Esophagus squamous epithelium (tissue), 5 donors: ENCODE measurements at places on chromosomes 1 and 21.

DNA sequence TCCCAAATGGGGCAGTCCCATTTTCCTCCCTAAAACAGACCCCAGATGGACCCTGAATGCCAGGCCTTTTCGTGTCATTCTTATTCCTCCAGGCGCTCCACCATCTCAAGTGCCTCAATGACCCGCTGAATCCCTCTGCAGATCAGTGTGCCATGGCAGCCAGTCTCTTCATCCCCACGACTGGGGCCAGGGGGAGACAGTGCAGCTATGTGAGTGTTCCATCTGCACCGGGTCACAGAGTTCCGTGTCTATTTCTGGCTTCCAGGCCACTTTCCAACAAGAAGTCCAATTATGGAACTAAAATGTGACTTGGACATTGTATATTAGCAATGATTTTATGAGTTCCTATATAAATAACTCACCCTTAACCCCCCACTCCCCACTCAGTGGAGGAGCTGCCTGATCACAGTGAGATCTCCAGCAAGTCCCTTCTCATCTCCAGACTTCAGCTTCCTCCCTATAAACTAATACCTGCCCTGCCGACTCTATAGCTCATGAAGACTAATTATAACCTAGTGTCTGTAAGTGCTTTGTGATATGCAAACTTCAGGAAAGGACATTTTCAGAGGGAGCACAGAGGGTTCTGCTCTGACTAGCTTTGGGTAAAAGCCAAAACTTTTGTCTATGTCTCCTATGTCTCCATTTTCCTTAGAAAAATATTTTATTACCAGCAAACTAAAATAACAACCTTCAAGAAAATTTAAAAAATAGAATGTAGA lies 56.3 kb upstream of the NFASC start:
- no peak for DNase-seq

GRCh38 chr1:20216574-20216973 lies 30.3 kb upstream of the PLA2G2C start:
- DNase-seq: no peak

DNA sequence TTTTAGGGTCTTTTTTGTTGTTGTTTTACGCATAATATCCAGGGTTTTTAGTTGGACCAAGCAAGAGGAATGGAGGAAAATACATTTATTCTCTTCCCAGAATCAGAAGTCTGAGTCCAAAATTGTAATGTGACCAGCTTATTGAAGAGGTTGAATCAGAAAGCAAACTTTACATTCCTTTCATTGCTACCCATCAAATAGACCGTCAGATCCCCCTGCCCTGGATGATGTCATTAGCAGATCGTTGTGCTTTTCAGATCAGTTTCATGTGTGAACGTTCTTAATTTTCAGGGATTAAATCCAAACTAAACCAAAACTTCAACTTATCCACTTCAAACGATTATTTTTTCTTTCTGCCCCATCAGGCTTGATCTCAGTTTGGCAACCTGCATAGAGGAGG lies 85.7 kb upstream of the NGF start:
- no peak for DNase-seq

DNA sequence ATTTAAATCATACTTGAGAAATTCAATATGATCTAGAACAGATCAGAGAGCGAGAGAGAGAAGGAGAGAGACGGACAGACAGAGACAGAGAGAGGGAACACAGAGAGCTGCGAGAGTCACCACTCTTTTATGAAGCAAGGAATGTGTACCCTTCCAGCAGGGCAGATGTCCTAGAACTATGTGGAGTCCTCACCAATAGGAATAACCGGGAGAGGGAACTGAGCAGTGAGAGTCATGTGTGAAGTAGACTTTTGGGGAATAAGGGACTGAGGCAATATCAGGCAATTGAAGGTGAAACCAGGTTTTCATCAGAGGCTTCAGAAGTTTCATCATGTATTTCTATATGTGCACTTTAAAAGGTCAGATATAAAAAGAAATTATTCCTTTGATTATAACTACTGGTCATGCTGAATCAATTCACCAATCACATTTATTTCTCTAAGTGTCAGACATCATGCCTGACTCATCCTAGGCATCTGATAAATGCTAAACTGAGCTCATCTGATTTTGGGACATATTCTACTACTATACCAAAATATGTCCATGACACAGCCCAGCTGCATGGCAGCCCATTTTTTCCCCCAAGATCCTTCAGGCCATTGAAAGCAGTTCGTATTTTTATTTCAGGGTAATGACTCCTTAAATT lies 22.4 kb downstream of the VTCN1 start:
- DNase-seq: no peak

- DNase-seq: no peak
Measured at GRCh38 chr1:114468047-114468446, 43.0 kb downstream of the TRIM33 start.

GRCh38 chr1:109719337-109719837 lies 7.3 kb downstream of the GSTM5 start:
- DNase-seq: no peak
